ENCODE measurements at places on chromosomes 1 and 21. TPM values are rescaled to one million over a fixed set of nuclear protein-coding genes. Genes with fewer than 3 reads are reported as not detected.
A peak's percentile ranks its signal among the peaks of the same experiment; 100 is the strongest.

Gene PTPRF
- 2.2 TPM for total RNA-seq

- peaks cover 23% of the 10 kb centered on the region for H3K36me3 ChIP-seq
- peak overlapping the region; percentile 12 for H3K27ac ChIP-seq
- H3K27me3 ChIP-seq: peaks cover 6% of the 10 kb centered on the region
- DNase-seq: no peak
Measured at GRCh38 chr1:11505591-11506538, 26.9 kb downstream of the DISP3 start.

Gene KLHDC7A
- not detected for total RNA-seq

GRCh38 chr21:26377111-26377694 is 195.9 kb downstream of the CYYR1 start:
- no peaks in the 10 kb centered on the region for H3K4me1 ChIP-seq
- DNase-seq: no peak
- H3K4me3 ChIP-seq: no peak overlapping the region
- H3K27me3 ChIP-seq: no peaks in the 10 kb centered on the region
- no peaks in the 10 kb centered on the region for H3K36me3 ChIP-seq

DNA sequence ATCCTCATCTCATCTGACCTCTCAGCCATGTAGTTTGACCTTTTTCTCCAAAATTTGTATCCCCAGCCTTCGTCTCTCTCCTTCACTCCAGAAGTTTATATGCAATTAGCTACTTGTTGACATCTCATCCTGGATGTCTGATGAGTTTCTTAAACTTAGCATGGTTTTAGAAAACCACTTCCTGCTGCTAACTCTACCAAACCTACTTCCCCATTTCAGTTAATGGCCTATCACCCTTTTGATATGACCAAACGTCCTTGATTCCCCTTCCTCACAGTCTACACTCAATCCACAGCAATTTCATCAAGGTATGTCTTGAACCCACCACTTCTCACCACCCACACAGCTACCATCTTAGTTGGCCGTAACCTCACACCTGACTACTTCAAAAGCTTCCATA is 121.9 kb downstream of the LRRC40 start:
- H3K27ac ChIP-seq: no peak overlapping the region
- DNase-seq: no peak
- H3K4me1 ChIP-seq: no peaks in the 10 kb centered on the region
- peaks cover 7% of the 10 kb centered on the region for H3K27me3 ChIP-seq

Gene TMEM61
- not detected for total RNA-seq

Gene BRINP2
- total RNA-seq: not detected

GRCh38 chr21:41926117-41926806 is 27.6 kb downstream of the C2CD2 start:
- peak; percentile 39 for DNase-seq
- H3K36me3 ChIP-seq: peaks cover 5% of the 10 kb centered on the region
- H3K4me1 ChIP-seq: peaks cover 81% of the 10 kb centered on the region

Gene FCMR
- total RNA-seq: 50.3 TPM

Gene LCE1E
- total RNA-seq: not detected

Gene PGLYRP3
- not detected for total RNA-seq

Gene NTMT2
- not detected for total RNA-seq

GRCh38 chr1:23202263-23202749 is 15.0 kb downstream of the HTR1D start:
- DNase-seq: no peak
- H3K27me3 ChIP-seq: peaks cover 12% of the 10 kb centered on the region
- H3K27ac ChIP-seq: no peak overlapping the region
- no peak overlapping the region for H3K4me3 ChIP-seq

DNA sequence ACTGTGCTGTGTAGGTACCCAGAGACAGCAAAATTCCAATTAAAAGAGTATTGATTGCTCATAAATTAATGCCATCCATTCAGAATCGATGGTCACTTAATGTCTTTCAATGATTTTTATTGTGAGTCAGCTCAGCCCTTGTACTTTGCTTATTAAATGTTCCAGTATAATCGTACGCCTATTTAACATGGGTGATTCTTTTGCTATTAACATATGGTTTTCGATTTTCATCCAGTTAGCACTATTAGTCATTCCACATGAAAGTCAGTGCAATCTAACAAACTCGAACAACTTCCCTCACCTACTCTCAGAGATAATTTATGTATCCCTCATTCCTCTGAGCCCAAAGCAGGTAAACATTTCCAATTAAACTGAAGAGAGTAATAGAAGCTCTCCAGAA is 109.6 kb upstream of the APP start:
- peaks cover 2% of the 10 kb centered on the region for H3K36me3 ChIP-seq
- no peak overlapping the region for H3K27ac ChIP-seq
- no peaks in the 10 kb centered on the region for H3K4me1 ChIP-seq
- no peak overlapping the region for H3K4me3 ChIP-seq
- no peaks in the 10 kb centered on the region for H3K27me3 ChIP-seq
- DNase-seq: no peak

Gene STUM
- total RNA-seq: not detected

- peaks cover 13% of the 10 kb centered on the region for H3K4me1 ChIP-seq
- peaks cover 13% of the 10 kb centered on the region for H3K36me3 ChIP-seq
Measured at GRCh38 chr21:32608851-32609250, 3.3 kb downstream of the CFAP298 start.

DNA sequence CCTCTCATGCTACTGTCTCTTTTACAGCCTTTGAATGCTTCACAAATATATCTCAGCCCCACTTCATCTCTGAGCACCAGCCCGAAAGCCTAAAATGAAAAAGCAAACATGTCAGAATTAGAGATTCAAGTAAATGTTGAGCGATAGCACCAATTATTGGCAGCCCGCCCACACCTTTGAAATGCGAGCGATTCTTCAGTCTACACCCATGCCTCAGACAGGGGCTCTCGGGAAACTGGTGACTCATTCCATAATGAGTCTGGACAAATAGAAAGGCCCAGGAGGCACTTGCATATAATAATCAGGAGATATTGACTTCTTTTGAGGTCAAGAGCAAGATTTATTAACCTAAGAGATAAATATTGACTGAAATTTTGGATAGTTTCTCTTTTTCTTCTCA is 487.3 kb upstream of the PTBP2 start:
- H3K4me3 ChIP-seq: no peak overlapping the region
- no peaks in the 10 kb centered on the region for H3K27me3 ChIP-seq
- no peaks in the 10 kb centered on the region for H3K4me1 ChIP-seq
- H3K27ac ChIP-seq: no peak overlapping the region
- DNase-seq: no peak
- no peaks in the 10 kb centered on the region for H3K36me3 ChIP-seq

DNA sequence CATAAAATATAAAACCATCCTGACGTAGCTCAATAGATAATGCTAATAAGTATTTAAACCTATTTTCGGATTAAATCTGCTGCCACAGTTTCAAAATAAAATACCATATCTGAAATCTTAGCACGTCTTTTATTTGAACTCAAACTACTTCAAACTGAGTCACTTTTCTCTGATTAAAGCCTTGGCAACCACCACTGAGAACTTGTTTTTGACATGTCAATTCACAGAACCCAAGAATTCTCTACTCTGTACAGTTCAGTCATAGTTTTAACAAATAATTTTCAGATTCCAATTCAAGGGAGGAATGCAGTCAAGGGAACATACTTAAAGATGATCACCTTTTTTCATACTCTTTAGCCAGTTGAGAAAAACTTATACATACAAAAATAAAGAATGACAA is 643.2 kb downstream of the KCNT2 start:
- no peak for DNase-seq
- no peaks in the 10 kb centered on the region for H3K4me1 ChIP-seq
- no peak overlapping the region for H3K4me3 ChIP-seq
- no peaks in the 10 kb centered on the region for H3K27me3 ChIP-seq
- no peaks in the 10 kb centered on the region for H3K36me3 ChIP-seq

- H3K4me3 ChIP-seq: no peak overlapping the region
- H3K27me3 ChIP-seq: peaks cover 10% of the 10 kb centered on the region
- DNase-seq: peak; percentile 83
- H3K4me1 ChIP-seq: peaks cover 11% of the 10 kb centered on the region
- no peaks in the 10 kb centered on the region for H3K36me3 ChIP-seq
Measured at GRCh38 chr1:12047120-12047876, 15.8 kb upstream of the TNFRSF8 start.

- no peaks in the 10 kb centered on the region for H3K36me3 ChIP-seq
- peaks cover 9% of the 10 kb centered on the region for H3K4me1 ChIP-seq
- H3K4me3 ChIP-seq: no peak overlapping the region
- DNase-seq: no peak
Measured at GRCh38 chr1:63779338-63780211, 5.8 kb downstream of the ROR1 start.

Gene STPG1
- total RNA-seq: 17.8 TPM

Gene PIGR
- total RNA-seq: 0.12 TPM

Gene SLC6A17
- 0.53 TPM for total RNA-seq

GRCh38 chr1:54982739-54983138 is 2.3 kb downstream of the TMEM61 start:
- no peaks in the 10 kb centered on the region for H3K36me3 ChIP-seq
- H3K27me3 ChIP-seq: peaks cover 24% of the 10 kb centered on the region
- H3K4me1 ChIP-seq: no peaks in the 10 kb centered on the region
- H3K4me3 ChIP-seq: no peak overlapping the region
- H3K27ac ChIP-seq: no peak overlapping the region

DNA sequence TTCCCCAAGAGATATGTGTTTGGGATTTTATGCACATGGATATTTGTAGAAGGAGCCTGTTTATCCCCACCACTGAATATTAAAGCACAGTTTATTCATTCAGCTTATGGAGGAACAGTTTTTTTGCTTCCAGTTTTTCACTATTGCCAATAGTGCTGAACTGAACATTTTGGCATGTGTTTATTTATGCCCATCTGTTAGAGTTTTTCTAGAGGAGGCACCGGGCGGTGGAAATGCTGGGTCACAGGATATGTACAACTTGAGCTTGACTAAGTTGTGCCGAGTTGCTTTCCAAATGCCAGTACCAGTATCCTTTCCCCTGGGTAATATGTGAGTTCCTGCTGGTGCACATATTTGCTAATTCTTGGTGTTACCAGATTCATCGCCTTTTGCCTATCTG is 111.3 kb downstream of the GREM2 start:
- H3K4me1 ChIP-seq: no peaks in the 10 kb centered on the region
- H3K27ac ChIP-seq: no peak overlapping the region
- H3K27me3 ChIP-seq: no peaks in the 10 kb centered on the region

Gene TEDDM1
- total RNA-seq: not detected

- DNase-seq: peak; percentile 73
- H3K27ac ChIP-seq: no peak within 1 kb of the TSS
- H3K4me3 ChIP-seq: peak within 1 kb of the TSS; percentile 81
Measured at GRCh38 chr1:36323636-36324352, at the start of gene EVA1B. TSS of gene EVA1B (minus strand) at chr1:36323645. CDS start at chr1:36323037, 608 bp downstream.

DNA sequence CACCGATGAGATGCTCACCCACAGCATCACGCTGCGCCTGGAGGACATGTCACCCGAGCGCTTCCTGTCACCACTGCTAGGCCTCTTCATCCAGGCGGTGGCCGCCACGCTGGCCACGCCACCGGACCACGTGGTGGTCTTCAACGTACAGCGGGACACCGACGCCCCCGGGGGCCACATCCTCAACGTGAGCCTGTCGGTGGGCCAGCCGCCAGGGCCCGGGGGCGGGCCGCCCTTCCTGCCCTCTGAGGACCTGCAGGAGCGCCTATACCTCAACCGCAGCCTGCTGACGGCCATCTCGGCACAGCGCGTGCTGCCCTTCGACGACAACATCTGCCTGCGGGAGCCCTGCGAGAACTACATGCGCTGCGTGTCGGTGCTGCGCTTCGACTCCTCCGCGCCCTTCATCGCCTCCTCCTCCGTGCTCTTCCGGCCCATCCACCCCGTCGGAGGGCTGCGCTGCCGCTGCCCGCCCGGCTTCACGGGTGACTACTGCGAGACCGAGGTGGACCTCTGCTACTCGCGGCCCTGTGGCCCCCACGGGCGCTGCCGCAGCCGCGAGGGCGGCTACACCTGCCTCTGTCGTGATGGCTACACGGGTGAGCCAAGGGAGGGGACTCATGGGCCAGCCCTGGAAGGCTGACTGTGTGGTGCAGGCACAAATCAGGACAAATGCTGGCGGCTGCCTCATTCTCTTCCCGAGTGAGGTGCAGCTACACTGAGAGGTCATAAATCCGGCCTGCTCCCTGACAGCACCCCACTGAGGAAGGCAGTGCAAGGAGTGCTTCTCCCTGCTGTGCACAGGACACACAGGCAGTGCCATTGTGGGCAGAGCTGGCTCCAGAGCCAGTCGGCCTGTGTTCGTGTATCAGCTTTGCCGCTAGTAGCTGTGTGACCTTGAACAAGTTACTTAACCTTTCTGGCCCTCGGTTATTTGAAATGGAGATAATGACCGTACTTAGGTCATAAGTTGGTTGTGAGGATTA is 9.4 kb downstream of the CELSR2 start:
- no peaks in the 10 kb centered on the region for H3K36me3 ChIP-seq
- H3K4me3 ChIP-seq: no peak overlapping the region
- no peaks in the 10 kb centered on the region for H3K4me1 ChIP-seq
- no peak for DNase-seq

Gene MX2
- 47.9 TPM for total RNA-seq

DNA sequence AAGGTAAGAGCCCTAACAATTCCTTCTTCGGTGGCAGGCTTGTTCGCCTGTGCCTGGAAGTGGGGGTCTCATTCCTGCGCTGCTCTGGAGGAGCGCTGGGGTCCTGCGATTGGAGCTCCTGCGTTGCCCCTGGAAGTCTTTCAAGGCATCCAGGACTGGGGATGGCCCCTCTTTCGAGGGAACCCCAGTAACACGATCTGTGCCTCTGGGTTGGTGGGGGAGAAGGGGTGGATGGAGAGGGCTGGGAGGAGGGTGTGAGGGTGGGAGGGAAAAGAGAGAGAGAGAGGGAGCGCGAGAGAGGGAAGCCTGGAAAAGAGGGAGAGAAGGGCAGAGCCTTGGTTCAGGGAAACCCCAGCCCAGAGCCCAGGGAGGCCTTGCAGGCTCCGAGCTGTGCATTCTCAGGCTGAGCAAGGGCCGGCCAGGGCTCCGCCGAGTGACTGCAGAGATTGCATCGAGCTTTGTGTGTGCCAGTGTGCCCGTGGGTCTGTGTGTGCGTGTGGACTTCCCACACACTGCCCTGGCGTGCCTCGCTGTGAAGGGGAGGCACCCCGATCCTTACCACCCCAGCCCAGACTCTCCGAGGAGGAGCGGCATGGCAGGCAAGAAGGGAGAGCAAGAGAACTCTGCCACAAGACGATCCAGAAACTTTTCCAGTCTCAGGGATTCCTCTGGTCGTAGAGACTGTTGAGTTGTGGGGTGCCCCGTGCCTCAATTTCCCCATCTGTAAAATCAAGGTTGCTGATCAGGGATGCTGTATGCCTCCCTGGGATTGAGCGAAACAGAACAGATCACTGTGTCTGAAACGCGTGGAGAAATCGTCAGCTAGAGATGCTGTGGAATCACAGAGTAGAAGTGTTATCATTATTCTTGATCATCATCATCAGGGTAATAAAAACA is 619 bp downstream of the BCL9 start:
- H3K27me3 ChIP-seq: no peaks in the 10 kb centered on the region
- H3K4me3 ChIP-seq: no peak overlapping the region
- peaks cover 50% of the 10 kb centered on the region for H3K4me1 ChIP-seq
- H3K36me3 ChIP-seq: peaks cover 3% of the 10 kb centered on the region
- H3K27ac ChIP-seq: no peak overlapping the region
- peak; percentile 45 for DNase-seq

DNA sequence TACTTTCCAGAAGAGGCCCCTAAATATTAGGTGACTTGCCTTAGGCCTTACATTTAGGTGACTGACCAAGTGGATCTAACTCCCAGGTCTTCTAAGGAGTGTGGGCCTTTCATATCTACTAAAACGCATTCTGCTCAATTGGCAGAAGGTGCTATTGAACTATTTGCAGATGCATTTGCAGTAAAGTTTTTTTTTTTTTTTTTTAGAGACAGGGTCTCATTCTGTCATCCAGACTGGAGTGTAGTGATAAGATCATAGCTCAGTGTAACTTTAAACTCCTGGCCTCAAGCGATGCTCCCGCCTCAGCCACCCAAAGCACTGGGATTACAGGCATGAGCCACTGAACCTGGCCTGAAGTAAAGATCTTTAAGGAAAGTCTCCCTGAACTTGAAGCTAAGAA is 13.0 kb upstream of the ACBD6 start:
- H3K27ac ChIP-seq: no peak overlapping the region
- H3K4me3 ChIP-seq: no peak overlapping the region
- DNase-seq: no peak
- H3K36me3 ChIP-seq: no peaks in the 10 kb centered on the region

All from activated T-cell treated with anti-CD3 and anti-CD28 coated beads, Interleukin-2, amount 50 U/mL, for 72 hours (primary cell).